ENCODE measurements at places on chromosomes 12 and 14.

GRCh38 chr12:104955703-104956102 is 2.4 kb downstream of the SLC41A2 start:
- DNase-seq = no peak

DNA sequence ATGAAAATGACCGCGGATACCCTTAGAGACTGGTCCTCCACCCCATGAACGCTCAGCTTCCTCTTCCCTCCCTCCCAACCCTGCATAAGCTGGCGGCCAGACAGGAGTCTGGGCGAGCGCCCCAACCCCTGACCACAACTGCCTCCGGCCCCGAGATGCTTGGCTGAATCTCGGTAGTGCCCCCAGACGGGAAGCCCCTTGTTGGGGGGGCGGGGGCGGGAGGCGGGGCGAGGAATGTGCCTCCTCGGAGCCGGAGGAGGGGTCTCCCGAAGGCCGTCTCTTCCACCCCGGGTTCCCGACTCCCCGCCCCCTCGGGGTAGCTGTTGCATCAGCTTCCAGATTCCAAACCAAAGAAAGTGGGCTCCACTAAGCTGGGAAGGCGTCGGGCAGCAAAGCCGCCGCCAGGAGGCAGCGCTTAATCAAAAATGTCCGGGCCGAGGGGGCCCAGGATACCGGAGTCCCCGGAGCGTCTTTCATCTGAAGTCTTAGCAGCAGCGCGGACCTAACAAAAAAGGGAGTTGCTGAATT is 7.1 kb upstream of the MRPL52 start:
- DNase-seq = peak; percentile 68

DNA sequence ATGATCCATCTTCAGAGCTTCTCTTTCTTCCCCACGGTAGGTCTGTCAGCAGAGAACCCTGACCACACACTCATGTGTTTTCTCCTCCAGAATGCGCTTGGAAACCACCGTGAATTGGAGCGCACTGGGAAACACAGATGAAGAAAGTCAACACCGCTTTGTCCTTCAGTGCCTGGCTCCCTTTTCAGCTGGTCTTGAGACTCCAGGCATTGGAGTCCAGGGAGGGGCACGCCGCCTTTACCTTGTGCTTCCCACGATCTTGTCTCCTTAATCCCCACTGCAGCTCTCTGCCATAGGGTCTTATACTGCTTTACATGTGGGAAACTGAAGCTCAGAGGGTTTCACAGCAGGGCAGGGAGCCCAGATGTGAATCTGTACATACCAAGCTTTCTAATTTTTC is 1.1 kb downstream of the FAM90A1 start:
- no peak for DNase-seq

GRCh38 chr12:12562016-12562483 is 613 bp downstream of the DUSP16 start:
- DNase-seq = peak; percentile 45

- DNase-seq = peak; percentile 33
These were observed 50.9 kb downstream of the TRAF3 start for GRCh38 chr14:102828151-102828550.
